ENCODE measurements at places on chromosomes 11 and 22.

DNA sequence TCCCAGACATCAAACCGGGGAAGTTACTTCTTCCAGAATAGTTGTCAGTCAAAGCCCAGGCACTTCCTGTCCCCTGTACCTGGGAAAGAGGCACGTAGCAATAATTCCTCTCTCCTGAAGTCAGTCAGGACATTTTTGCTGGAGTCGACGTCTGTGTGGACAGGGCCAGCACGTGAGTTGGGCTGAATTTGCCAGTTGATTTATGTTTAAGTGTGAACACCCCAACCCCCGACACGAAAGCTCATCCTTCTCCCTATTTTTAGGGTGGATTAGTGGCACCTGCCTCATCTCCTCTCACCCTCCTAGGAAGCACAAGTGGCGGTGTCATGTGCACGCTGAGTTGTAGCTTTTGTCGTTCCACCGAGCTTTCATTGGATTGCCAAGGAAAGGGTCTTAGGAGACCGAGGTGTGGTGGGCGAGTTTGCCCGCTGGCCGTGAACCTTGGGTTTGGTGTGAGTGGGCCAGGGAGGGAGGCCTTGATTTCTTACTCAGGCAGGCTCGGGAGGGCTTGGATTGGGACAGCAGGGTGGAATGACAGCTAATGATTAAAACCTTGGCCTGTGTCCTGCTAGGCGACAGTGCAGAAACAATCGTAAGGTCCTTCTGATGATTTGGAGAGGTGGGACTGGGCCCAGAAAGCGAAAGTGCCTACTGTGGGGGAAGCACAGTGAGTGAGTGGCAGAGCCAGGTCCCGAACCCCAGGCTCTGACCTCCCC lies 87.0 kb upstream of the CRYBB3 start:
- DNase-seq = no peak

GRCh38 chr11:124894606-124895430 lies 2.8 kb downstream of the ROBO4 start:
- no peak for DNase-seq

GRCh38 chr11:13702071-13702470 lies 33.6 kb downstream of the FAR1 start:
- DNase-seq = no peak

DNA sequence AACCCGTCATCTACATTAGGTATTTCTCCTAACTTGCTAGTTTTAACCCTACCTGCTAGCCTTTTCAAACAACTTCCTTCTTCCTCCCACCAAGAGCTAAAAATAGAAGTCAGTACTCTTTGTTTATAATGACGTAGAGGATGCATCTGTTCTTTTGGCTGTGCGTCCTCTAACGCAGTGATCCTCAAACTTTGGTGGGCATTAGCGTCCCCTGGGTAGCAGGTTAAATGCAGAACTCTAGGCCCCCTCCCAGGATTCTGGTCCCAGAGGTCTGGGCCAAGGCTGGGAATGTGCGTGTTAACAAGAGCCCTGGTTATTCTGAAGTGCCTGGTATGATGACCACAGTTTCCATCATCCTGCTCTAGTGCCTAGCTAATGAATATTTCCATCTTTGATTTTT lies 67.6 kb downstream of the BARX2 start:
- no peak for DNase-seq

GRCh38 chr11:122784325-122784955 lies 53.9 kb upstream of the CRTAM start:
- DNase-seq = peak; percentile 54
